ENCODE measurements at places on chromosomes 6 and 20.

GRCh38 chr6:57141451-57142177 lies 30.5 kb upstream of the BAG2 start:
- no peak for DNase-seq

DNA sequence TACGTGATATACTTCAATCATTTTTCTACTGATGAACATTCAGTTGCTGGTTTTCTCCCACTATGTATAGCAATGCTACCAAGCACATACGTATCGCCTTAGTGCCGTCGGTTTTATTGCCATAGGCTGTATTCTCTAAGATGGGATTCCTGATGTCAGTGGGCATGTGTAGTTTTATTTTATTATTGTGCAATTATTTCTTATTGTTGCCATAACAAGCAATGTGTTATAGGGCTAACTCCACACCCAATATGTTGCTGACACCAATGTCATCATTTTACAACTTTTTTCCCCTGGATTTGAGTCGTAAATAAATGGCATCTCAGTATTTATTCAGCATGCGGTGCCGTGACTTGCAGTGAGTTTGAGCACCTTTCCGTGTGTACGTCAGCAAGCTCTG lies 10.8 kb upstream of the DACT2 start:
- DNase-seq = no peak

- no peak for DNase-seq
These were observed 93.7 kb downstream of the ASXL1 start for GRCh38 chr20:32451682-32452461.

DNA sequence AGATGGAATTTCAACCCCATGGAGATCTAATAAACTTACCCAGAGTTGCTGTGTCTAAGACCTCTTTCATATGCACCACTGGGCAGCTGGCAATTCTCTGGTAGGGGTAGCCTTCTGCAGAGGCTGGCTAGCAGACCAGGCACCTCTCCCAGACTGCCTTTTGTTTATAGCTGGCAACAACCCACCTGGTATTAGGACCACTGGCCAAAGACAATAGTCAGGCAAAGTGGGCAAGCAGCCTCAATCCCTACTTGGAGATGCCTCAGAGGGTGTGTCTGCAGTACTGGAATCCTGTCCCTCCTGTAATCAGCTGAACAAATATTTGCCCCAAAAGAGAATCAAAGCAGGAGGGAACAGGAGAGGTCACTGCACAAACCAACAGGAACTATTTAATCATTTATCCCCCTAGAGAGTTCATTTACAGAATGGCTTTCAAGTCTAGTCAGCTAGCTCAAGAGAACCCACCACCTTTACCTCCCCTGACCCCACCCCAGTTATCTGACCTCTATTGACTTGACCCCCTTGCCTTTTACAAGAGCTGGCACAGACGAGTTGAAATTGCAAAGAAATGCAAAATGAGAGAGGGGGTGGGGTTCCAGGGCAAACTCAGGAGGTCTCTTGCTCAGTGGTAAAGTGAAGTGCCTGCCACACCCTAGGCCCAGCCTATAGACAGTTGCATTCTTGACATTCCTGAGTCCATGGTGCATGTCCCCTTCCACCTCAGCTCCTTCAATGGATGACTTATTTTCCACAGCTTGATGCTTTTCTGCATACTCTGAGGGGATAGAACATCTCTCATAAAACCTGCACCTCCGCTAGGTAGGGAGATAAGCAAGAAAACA lies 2.8 kb downstream of the BCL2L1 start:
- DNase-seq = no peak

GRCh38 chr6:75250552-75250951 lies 7.0 kb upstream of the COX7A2 start:
- no peak for DNase-seq

DNA sequence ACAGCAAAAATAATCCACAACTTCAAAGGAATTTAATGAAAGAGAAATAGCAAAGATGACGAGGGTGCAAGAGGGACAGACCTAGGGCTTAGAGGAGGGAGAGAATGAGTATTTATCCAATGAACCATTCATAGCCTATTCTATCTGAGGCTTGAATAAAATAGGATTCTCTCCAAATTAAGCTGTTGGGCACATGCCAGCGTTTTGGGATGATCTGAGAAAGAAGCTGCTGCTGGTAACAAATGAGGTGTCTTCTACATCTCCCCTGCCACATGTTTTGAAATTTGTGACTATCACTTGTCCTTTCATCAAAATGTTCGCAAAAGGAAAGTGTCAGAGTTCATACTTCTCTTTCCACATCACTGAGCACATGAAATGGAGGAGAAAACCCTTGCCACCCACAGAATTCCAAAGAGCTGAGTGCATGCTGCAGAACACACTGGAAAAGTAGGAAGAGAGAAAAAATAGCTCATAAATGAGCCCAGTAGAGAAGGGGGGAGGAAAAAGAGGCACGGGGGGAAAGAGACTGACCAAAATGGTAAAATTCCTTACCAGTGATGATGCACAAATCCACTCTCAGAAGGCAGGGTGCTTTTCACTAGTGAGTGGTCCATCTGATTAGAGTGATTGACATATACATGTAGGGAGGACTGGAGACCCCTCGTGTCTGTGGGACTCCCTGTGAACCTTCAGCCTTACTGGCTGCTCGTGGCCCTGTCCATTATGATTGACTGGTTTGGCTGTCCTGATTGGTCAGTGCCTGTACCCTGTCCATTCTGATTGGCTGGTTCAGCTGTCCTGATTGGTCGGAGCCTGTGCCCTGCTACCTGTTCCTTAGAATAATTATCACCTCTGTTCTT lies 180.5 kb downstream of the OGFRL1 start:
- no peak for DNase-seq

DNA sequence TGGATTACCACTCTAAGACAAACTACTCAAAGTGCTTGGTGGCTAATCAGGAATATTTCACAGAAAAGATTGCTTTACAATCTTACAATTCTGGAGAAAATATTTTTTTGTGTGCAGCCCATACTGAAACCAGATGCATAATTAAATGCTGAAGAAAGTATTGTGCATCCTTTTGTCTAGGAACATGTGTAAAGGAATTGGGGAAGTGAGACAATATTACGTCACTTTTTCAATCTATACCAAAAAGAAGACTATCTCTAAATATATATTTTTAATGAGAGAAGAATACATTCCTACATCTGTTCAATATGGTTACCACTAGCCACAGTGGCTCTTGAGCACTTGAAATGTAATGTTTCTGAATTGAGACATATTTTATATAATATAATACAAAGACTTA lies 992.5 kb upstream of the ADGRB3 start:
- DNase-seq = no peak

DNA sequence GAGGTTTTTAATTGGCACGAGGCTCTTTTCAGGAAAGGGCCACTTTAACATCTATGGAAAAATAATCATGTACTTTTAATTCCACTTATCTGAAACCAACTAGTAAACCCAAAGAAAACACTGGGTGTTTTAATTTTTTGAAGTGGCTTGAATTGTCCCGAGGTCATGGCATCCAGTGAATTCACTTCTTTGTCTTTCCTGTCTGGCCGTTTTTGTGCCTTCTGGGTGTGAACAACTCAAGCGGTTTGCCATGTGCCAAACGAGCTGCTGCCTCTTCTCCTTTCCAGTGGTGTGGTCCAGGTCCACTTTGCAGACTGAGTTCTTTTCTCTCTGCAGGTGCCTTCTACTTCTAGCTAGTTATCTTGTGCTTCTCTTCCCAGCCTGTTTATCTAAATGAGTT lies 117.5 kb downstream of the PLCB4 start:
- DNase-seq = no peak

DNA sequence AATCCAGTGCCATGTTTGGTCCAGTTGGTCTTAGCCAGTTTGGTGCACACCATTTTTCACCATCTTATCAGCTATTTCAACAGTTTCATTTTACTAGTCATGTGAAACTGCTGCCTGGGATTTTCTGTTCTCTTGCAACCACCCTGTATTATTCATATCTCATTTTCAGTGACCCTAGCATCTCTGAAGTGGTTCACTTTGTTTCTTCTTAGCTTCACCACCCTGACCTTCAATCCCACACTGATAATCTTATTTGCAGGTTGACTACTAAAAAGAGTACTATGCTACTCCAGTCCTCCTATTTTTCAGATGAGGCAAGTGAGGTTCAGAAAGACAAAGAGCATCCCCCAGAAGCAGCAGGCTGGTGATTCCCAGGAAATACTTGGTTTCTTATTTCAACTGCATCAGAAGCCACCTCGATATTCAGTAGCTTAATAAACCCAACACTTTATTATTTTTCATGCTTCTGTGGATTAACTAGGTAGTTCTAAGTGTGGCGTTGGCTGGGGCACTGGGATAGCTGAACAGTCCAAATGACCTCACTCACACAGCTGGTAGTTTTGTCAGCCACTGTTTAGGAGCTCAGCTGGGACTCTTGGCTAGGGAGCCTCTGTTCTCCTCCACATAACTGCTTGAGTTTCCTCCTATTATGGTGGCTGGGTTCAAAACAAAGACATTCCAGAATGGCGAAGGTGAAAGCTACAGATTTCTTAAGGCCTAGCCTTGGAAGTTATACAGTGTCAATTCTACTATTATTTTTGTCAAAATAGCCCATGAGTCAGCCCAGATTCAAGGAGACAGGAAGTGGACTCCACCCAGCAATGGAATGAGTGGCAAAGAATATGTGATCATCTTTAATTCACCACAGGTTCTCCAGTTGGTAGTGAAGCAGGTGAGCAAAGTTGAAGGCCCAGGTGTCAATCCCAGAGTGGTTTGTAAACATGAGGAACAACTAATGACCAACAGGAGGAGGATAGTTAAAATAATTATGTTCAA lies 40.6 kb downstream of the BPIFB4 start:
- no peak for DNase-seq

DNA sequence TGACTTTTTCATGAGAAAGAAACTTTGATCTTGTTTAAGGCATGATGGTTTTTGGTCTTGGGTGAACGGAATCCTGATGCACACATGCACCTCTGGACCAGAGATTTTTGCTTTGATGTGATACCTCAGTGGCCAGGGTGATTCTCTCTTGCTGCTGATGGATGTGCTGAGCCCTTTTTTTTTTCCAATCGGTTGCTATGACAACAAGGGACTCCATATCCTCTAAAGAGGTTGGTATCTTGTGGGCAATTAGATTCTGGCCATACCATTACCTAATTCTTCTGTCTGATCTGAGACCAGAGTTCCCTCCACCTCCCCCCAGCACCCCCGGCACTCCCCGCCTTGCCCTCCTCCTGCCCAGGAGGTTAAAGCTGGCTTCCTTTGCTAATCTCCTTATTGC lies 24.9 kb downstream of the PDYN start:
- no peak for DNase-seq

DNA sequence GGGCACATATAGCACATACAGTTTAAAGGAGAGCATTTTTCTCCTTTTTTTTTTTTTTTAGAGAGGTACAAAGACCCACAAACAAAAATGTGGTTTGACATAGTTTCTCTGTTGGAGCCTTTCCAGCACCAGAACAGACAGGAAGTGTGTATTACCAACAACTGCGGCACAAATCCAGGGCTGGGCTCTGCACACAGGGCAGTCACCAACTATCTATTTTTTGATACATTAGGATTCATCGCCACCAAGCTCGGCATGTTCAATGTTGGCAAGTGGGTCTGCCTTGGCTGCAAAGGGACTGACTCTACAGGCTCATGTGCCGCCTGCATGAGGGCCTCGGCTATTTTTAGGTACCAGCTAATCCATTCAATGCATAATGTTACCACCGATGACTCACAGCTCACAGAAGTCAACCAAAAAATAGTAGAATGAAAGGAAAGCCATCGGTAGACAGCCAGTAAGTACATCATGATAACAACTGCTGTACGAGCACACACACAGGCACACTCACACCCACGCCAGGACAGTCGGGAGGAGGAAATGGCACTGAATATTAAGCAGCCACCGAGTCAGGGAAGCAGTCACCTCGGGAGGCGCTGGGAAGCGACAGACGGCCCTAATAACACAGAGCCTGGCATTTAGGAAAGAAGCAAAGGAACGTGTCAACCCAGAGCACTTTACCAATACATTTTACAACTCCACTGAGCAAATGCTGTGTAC lies 81.6 kb downstream of the GMPR start:
- peak; percentile 87 for DNase-seq

DNA sequence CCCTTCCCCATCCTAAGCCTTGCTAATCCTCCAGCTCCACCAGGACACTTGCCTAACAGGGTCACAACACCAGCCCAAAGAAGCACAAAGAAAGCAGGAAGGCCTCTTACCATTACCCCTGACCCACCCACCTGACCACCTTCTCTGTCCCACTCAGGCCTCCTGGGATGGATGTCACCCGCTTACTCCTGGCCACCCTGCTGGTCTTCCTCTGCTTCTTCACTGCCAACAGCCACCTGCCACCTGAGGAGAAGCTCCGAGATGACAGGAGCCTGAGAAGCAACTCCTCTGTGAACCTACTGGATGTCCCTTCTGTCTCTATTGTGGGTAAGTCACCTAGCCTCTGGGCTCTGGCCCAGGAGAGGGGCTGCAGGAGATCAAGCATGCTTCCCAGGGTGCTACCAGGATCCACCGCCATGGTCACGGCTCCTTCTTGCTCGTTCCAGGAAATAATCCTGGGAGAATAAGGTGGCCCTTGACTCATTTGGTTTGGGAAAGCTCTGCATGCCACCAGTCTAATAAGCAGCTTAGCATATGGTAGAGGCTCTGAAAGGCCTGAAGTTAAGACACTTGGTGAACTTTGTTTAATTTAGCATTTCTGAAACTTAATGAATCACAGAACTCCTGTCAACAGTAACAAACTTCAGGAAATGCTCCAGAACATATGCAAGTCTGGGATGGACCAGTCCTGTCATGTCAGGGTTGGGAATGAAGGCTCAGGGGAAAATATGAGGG lies 19.2 kb downstream of the ASIP start:
- no peak for DNase-seq

DNA sequence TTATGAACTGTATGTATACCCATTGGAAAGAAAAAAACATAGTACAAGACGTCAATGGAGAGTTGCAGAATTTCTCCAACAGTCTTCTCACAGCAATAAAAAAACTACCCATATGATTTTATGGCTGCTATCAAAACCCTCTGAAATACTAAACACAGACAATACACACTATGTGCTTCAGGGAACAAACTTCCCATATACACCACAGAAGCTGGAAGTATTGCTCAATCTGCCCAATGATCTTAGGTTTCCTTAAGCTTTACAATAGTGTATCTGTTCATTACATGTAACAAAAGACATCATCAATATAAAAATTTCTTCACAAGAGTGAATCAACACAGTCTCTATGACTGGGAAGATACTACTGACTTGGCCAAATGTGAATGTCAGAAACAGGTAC lies 150.5 kb downstream of the TBC1D32 start:
- DNase-seq = no peak
